ENCODE measurements at places on chromosomes 3 and 15.

- DNase-seq, result no peak
Observed at GRCh38 chr3:32542807-32543206, 27.9 kb downstream of the DYNC1LI1 start.

DNA sequence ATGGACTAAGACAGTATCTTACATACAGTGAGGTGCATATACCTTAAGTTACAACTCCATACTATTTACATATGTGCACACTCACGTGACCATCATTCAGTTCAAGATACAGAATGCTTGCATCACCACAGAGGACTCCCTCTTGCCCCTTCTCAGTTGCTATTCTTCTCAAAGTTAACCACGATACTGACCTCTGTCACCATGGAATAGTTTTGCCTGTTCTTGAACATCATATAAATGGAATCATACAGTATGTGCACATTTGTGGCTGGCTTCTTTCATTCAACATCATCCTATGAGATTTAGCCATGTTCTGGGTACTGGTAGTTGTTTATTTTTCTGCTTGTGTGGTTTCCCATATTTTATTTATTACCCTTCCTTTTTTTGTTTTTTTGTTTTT lies 10.4 kb upstream of the ZSCAN2 start:
- no peak for DNase-seq

GRCh38 chr15:75029378-75030022 lies 6.1 kb downstream of the PPCDC start:
- DNase-seq, result peak; percentile 92

DNA sequence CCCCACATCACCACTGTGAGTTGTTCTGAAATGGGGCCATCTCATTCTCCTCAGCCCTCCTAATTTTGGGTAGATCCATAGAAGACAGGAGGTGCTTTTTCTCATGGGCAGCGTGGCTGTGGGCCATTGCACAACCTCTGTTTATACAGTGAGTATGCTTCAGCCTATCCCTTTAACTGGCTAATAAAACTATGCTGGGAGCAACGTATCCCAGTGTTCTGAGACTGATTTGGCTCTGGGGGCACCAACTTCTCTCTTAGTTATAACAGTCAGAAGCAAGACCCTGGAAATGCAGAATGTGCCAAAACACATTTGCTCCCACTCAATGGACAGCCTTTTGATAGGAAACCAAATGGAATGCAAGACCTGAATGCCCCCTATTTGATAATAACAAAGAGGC lies 97.1 kb upstream of the ICE2 start:
- DNase-seq, result no peak

DNA sequence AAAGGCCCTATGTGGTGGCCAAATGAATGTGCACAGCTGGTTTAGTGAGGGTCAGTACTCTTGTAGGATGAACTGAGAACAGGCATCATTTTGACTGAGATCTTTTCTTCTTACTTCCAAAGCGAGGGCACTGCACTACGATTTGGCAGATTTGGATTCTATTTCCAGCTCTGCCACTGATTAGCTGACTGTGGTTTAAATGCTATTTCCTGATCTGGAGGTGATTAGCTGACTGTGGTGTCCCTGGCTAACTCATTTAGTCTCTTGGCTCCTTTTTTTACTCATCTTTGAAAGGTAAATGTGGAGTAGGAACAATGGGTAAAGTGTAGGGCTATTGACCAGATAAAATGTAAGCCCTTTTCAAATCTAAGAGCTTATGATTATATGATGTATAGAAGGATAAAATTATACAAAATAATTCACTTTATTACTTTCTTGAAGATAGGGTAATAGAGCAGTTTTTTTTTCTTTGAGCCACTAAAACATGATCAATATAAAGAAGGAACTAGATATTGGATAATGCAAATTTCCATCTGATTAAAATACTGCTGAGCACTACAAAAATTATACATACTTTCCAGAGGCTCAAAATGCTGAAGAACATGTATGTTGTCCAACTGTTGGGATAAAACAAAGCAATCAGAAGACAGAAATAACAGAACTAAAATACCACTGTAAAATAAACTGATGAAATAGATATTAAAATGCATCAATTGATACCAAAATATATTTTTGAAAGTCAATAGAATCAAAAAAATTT lies 39.7 kb upstream of the PLOD2 start:
- peak; percentile 12 for DNase-seq

- no peak for DNase-seq
Observed at GRCh38 chr3:13693441-13693840, 144.5 kb downstream of the FBLN2 start.

- DNase-seq, result no peak
Observed at GRCh38 chr15:77834276-77834990, 201.7 kb upstream of the LINGO1 start.

GRCh38 chr15:26841514-26841913 lies 25.3 kb upstream of the GABRA5 start:
- no peak for DNase-seq

DNA sequence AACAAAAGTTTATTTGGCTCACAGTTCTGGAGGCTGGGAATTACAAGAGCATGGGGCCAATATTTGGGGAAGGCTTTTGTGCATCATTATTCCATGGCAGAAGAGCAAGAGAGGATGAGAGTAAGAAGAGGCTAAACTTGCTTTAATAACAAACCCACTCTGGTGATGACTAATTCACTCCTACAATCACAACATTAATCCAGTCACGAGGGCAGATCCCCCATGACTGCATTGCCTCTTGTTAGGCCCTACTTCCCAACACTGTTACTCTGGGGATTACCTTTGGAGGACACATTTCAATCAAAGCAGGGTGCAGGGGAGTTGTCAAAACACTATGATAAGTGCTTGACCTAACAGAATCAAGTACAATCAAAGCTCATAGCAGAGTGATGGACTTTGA lies 181.7 kb downstream of the BBX start:
- peak; percentile 40 for DNase-seq

GRCh38 chr3:22013641-22014040 lies 262.6 kb upstream of the ZNF385D start:
- DNase-seq, result no peak

DNA sequence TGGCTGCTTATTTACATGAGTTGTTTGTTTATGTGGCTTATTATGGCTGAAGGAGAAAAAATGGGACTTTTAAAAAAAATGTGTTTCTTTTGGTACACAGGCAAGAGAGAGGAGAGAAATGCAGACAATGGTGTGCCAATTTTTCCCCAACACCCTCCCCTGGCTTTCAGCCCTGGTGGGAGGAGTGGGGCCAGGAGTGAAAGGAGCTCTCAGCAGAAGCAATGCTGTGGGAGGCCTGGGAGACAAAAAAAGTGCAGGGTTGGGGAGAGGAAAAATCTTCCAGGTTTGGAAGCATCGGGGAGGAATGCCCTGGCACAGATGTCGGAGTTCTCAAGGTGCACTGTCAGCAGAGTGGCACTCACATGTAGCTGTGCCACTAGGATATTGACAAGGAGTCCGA lies 117.7 kb upstream of the FOXB1 start:
- no peak for DNase-seq

- DNase-seq, result no peak
Observed at GRCh38 chr3:123447416-123447748, 1.5 kb downstream of the ADCY5 start.

GRCh38 chr3:128991355-128991895 lies 2.5 kb downstream of the CFAP92 start:
- DNase-seq, result no peak

DNA sequence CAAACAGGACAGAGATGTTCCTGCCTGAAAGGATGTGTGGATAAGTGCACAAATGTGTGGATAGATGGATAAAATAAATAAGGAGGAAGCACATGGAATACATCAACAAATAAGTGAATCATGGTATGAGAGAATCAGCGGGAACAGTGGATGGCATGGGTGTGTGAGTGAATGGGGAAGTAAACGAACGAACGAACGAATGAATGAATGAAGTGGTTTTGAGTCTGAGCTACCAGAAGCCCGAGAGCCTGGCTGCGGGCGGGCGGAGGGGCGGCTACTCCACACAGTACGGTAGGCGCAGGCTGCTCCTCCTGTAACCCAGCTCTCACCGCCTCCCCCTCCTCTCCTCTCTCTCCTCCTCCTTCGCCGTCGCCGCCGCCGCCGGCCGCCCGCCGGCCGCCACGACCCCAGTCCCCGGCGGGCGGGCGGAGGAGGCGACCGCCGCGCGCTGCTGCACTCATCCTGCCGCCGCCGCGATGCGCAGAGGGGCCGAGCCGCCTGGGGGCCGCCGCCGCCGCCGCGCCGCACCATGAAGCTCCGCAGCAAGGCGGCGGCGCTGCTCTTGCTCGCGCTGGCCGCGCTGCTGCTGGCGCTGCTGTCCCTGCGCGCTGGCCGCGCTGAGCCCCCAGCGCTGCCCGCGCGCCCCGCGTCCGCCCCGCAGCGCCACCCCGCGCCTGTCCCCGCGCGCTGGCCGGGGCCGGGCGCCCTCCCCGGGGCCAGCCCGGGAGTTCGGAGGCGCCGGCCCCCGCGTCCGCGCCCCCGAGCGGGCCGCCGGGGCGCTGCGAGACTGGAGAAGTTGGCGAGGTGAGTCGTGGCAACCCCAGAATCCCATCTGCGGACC lies at the start of gene GXYLT2:
Gene GXYLT2, plus strand, starts transcription at position 342 of the 841 bp plus-strand sequence. Its CDS starts 188 bp downstream, at position 530.
- peak; percentile 90 for DNase-seq

GRCh38 chr3:115691964-115692363 lies 68.7 kb downstream of the GAP43 start:
- no peak for DNase-seq

DNA sequence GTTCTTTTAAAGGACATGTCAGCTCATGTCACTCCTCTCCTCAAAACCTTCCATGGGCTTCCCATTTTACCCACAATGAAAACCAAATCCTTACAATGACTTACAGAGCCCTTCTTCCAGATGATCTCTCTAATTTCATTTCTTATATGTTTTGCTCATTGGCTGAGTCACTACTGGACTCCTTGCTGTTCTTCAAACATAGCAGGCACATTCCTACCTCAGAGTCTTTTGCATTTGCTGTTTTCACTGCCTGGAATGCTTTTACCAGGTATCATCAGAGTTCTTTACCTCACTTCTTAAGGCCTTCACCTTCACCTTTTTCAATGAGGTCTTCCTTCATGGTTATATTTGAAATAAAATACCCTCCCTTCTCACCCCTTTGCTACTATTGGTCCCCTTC lies 57.3 kb downstream of the NECTIN3 start:
- peak; percentile 42 for DNase-seq

DNA sequence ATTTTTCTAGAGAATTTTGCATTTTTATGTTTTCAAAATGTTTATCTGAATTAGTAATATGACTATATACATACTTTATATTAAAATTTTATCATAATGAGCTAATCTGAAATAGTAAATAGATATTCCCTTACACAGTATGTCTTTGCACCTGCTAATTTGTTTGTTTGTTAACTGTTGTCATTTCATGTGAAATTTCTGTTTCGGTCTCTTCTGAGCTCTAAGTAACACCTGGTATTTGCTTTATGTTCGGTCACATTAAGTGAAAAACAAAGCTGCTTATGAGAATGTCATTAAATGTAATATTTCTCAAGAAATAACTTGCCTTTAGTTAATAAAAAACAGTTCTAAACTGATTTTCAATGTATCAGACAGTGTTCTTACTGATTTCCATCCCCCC lies 61.1 kb downstream of the FNDC3B start:
- DNase-seq, result no peak

GRCh38 chr15:62734706-62735105 lies 307.8 kb upstream of the TPM1 start:
- DNase-seq, result peak; percentile 29

DNA sequence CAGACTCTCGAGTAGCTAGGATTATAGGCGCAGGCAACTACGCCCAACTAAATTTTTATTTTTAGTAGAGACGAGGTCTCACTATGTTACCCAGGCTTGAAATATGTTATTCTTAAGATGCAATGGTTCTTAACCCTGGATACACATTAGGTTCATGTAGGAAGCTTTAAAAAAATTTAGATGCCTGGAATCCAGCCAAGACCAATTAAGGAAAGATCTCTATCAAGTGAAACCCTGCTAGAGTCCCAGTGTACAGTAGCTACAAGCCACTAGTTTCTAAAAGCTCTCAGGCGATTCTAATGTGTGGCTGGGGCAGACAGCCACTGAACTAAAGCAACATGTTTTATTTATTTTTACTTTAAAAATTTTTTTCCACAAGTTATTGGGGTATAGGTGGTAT lies 33.2 kb downstream of the TRIM69 start:
- DNase-seq, result no peak

DNA sequence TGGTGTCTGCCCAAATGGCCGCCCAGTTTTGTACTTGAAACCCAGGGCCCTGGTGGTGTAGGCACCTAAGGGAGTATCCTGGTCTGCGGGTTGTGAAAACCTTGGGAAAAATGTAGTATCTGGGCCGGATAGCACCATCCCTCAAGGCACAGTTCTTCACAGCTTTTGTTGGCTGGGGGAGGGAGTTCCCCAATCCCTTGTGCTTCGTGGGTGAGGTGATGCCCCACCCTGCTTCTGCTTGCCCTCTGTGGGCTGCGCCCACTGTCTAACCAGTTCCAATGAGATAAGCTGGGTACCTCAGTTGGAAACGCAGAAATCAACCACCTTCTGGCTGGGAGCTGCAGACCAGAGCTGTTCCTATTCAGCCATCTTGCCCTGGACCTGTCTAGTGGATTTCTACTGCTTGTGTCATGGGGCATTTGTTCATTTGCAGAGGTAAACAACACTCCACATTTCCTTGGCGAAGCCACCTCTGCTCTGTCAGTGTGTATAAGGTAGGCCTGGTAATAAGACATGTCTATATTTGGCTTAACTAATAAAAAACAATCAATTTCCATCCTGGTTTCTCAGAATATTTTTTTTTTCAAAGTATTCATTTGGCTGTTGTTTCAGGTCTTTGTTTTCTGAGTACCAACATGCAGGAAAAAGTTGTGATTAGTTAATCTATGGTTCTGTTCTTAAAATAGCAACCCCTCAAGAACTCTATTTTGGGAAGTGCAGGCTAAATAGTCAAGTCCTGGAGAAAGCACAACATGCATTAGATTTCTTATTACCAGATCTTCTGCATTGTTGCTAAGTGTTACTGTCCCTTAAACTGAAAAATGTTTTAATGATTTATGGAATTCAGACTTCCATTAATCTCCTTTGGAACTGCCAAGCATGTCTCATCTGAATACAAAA lies 304.3 kb downstream of the ZIC1 start:
- no peak for DNase-seq

- DNase-seq, result no peak
Observed at GRCh38 chr3:95408464-95408862, 1345.6 kb downstream of the NSUN3 start.

DNA sequence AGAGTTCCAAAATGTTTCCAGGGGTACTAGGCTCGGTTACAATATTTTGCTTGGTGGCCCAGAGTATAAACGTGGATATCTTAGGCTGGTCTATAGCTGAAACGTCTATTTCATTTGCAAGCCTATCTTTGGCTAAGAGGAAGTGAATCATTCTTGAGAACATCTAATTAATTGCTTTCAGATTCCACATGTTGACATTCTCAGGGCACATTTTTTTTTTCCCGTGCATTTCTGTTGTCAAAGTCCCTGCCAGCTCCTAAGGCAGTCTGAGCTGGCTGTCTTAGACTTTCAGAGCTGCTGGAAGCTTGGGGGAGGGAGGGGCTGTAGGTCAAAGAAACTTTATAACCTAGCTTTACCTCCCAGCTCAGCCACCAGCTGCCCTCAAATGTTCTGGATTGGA lies 23.2 kb upstream of the LAMP3 start:
- DNase-seq, result peak; percentile 73

- no peak for DNase-seq
Observed at GRCh38 chr15:64507845-64508244, 47.5 kb downstream of the ZNF609 start.

- DNase-seq, result no peak
Observed at GRCh38 chr3:24400015-24400414, 94.6 kb downstream of the THRB start.
